ENCODE measurements at places on chromosomes 6 and 20.

DNA sequence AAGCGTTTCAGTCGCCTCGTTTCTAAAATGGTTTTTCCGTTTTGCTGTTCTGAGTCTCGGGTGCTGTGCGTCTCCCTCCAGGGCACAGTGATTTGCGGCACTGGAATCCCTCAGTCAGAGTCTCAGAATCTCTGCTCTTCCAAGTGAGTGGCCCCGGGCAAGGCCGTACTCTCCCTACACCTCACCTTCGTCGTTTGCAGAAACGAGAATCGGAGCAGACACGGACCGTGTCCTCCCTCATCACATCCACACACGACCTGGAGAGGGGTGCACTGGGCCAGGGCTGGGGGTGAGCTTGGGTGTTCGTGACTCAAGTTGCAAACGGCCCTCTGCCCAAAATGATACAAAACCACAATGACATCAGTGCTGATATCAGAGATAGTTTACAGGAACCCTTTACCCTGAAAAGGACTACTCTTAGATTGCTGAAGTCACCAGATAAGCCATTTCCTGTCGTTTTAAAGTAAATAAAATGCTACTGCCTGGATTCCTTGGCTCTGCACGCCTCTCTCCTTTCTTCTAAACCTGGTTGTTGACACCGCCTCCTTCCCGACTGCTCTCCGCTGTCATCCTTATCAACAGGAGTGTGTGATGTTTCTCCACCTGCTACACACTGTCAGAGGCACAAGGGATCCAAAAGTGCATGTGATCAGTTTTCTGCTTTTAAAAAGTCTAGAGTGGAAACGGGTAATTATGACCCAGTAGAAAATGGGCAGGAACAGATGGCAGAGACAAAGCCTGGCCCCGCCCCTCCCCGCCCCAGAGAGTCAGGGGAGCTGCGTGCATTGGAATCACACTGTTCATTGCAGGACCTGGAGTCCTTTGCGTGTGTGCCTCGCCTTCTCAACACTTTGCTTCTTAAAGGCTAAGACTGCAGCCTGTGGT lies 38.4 kb downstream of the KIF25 start:
- DNase-seq: no peak

- DNase-seq: no peak
These were observed 670 bp downstream of the NCOA5 start for GRCh38 chr20:46089167-46089416.

GRCh38 chr6:158565122-158565429 lies 5.2 kb downstream of the TMEM181 start:
- no peak for DNase-seq

DNA sequence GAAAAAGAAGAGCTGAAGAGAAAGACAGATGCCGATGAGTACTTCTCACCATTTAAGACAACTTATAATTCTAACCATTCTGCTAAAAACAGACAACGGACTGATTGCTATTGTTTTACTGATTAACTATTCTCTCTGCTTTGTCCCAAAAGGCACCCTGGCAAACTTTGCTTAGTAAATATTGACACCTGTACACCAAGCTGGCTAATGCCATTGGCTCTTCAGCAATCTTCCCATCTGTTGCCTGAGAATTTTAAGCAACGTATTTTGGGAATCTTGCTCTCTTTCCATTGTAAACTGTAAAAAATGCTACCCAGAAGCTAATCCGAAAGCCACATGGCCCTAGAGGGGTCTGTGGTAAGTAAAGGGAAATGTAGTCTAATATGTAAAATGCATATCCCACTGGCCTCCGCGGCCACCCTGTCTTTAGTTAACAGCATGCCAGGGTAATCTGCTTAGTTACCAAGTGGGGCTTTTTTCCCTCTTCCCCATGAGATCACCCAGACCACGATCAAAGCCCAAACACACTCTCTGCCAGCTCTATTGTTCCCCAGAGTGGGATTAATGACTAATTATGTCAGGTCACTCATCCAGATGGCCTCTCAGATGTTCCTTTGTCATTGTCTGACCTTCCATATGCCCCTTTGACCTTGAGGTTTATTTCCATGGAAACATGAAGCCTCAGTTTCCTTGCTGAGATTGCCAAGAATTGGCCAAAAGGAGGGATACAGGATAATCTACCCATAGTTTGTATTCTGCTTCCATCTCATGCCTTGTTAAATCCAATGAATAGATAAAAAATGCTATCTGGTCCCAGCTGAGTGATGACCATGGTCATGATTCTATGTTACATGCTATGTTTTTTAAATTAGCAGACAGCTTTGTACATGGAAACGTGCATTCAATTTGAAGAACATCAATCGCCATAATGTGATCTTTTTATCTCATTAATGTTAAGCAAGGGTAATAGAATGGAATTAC lies 216.4 kb upstream of the MCHR2 start:
- DNase-seq: no peak

DNA sequence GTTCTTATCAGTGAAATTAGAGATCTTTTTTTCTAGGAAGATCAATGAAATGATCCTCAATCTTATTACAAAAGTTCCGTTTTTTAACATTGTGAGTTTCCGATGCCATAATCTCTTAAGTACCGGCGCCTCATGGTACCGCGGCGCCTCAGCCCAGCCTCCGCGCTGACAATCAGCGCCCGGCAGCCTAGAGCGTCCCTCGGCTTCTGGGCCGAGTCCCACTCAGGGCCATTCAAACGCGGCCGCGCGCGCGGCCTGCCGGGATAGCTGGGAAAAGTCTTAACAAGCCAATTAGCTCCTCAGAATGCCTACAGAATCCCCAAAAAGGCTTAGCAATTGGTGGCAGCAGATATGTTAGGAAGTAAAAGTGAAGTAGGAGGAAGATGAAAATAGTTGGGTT lies 204.8 kb downstream of the ADGB start:
- DNase-seq: no peak

GRCh38 chr20:59864726-59865125 lies 68.7 kb downstream of the SYCP2 start:
- no peak for DNase-seq

GRCh38 chr6:85726206-85726605 lies 83.5 kb upstream of the SYNCRIP start:
- no peak for DNase-seq

DNA sequence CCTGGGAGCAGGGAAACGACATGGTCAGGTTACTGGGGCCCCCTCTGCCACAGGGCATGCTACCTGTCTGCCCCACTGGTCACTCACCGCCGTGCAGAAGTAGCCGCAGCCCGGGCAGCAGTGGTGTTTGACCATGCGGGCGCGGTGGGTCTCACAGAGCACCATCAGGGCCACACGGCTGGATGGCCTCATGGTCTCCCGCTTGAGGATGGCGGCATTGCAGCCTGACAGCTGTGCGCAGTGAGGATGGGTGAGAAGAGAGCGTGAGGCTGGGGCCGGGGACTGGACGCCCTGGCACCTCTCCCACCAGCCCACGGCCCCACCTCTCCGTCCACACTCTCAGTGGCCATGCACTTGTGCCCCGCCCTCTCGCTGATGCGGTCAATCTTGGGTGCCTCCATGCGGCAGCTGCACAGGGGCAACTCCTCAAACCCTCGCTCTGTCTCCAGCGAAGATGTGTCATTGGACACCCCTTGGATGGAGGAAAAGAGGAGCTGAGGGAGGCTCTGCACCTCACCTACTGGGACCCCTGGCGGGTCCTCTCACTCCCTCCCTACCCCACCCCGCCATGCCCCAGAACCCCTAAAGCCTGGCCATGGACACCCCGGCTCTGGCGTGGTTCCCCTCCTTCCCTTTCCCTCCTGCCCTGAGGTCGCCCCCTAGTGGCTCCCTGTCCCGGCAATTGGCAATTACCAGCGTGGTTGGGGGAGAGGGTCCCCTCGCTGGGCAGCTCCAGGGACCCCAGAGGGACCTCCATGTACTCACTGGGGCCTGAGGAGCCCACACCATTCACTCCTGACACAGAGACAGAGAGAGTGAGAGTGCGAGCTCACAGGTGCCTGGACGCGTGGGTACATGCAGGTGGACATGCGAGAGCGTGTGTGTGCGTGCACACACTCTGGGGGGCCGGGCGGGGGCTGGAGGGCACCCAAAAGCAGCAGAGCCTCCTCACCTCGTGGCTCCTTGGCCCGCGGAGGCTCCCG lies 8.9 kb downstream of the EHMT2 start:
- peak; percentile 59 for DNase-seq

DNA sequence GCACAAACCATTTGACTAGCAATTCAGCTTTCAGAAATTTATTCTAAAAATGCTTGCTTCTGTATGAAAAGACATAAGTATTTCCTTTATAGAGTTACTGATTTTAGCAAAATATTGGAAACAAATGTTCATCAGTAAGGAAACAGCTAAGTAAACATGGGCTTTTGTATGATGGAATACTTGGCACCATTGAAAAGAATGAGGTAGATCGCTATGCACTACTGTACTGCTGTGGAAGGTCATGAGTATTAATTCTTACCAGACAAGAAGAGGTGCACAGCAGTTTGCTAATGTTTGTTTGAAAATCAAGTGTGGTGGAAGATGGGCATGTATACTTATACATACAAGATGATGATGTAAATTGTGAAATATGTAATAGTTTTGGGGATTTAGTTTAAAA lies 73.0 kb downstream of the FARS2 start:
- no peak for DNase-seq

- DNase-seq: no peak
These were observed 9.2 kb downstream of the SLC35A1 start for GRCh38 chr6:87481931-87482330.

DNA sequence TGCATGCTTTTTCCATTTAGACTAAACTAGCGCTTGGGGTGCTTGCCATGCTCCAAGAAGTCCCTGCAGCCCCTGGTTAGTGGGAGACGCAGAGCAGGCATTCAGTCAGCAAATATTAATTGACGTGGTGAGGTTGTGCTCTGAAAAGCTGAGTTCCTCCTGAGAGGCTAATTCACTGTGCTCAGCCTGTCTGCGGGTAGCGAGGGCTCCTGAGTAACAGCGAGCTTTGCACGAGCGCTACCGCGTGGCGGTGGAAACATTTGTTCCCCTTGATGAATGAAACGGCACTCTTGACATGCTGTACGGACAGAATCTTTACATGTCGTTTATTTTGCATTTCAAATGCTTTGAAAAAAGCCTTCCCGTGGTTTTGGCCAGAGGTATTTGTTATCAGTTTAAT lies 170.6 kb upstream of the AGPAT4 start:
- no peak for DNase-seq

- DNase-seq: no peak
These were observed 122.3 kb downstream of the QRSL1 start for GRCh38 chr6:106751501-106752252.

DNA sequence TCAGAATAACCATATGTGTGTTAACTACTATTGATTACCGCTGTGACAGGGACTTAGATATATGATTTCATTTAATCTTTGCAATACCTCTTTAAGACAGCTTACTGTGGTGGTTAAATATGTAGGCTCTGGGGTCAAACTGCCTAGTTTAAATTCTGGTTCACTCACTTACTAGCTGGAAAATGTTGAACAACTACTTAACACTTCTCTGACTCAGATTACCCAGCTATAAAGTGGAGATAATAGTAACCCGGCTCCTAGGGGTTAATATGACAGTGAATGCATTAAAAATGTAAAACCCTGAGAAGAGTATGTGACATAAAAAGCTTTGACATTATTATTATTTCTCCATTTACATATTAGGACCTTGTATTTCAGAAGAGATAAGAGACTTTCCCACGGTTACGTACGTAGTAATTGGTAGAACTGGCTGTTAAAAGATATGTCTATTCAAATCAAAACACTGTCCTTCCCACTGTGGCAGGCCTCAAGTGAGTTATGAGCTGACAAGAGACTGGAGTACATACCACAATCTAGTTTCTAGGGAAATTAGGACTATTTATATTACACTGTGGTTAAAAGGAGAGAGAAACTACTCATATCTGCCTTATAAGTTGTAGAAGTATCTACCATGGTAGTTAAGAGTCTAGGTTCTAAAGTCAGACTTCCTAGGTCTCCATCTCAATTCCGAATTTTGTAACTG lies 4.4 kb upstream of the PLCB1 start:
- no peak for DNase-seq

DNA sequence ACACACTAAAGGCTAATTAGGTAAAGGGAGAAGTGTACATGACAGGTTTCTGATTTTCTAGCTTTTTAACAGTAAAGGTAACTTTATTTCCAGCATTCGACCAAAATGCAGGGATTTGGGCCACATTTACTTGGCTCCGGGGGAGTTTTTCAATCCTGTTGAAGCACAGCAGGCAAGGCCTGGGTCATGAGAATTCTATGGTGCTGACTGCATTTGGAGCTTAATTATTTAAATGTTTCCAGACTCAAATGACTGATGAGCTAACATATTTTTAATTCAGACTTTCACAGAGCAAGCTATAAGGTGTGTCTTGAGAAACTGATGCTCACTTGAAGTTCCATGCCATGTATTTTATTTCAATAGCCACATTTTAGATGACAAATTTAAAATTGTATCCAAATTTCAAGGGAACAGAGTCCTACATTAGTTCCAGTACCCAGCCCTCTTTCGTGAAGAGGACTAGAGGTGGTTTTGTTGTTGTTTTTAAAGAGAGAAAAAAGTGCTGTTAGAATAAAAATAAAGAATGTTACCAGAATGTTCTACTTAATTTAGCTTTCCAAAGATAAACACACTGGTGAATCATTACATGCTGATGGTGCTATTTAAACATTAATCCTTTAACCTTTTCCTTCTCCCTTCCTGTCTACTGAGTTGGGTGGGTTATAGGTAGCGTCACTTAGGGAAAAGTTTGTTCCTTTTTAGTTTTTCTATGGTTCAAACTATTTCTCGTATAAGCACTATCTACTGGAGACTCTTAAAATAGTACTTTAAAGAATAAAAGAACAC lies 82.3 kb upstream of the PHACTR2 start:
- no peak for DNase-seq

GRCh38 chr6:91042656-91043055 lies 455.8 kb upstream of the MAP3K7 start:
- DNase-seq: no peak

DNA sequence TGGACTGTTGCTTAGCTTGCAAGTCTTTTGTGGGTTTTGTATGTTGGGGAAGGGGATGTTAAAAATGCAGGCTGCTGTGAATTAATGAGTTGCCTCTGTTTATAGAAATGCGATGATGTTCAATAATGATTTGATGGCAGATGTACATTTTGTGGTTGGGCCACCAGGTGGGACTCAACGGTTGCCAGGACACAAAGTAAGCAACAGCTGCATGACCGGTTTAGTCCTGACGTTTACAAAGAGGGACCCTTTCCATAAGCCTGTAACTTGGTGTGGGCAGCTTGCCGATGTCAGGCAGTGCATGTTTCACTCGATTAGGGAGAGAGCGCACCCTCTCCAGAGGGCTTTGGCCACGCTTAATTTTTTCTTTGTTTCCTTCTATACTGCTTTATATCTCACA lies 1.3 kb downstream of the BTBD3 start:
- no peak for DNase-seq

- DNase-seq: no peak
These were observed 257.1 kb upstream of the TAB2 start for GRCh38 chr6:149060300-149060984.

- DNase-seq: no peak
These were observed 67.9 kb downstream of the IGF2R start for GRCh38 chr6:160036790-160037206.

DNA sequence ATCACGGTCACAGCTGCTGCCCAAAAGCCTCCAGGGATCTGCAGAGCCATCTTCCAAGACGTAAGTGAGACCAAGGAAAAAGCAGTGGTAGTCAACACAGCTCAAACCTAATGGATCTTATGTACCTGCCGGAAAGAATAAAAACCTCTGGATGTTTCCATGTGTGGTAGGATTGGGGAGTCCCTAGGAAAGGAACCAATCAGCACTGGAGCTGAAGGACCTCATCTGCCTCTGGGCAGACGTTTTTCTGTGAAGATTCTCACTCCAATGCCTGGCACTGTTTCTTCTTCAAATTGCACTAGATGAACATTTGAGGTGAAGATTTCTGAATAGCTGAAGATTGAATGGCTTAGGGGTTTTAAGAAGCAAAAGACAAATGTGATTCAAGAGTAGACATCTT lies at the start of gene HLA-DQB2:
TSS of gene HLA-DQB2 (minus strand) at position 112 of the 400 bp plus-strand sequence. CDS start at position 50, 62 bp downstream.
- DNase-seq: no peak

- no peak for DNase-seq
These were observed 764 bp upstream of the SNAP25 start for GRCh38 chr20:10217721-10218410.

Measured in stimulated activated CD4-positive, alpha-beta T cell treated with anti-CD3 and anti-CD28 coated beads, Interleukin-1b, Interleukin-23, amount 100 ng/mL, for 4 hours (primary cell).